Bronchial smooth muscle cell (primary cell): ENCODE measurements at places on chromosomes 11 and 22. TPM values are rescaled to one million over a fixed set of nuclear protein-coding genes. Genes with fewer than 3 reads are reported as not detected.

Gene KRTAP5-11
- not detected in 2 replicates for total RNA-seq

Gene L3MBTL2
- 15.9 and 20.4 TPM in 2 replicates for total RNA-seq

Gene SCN4B
- total RNA-seq, result under 0.01 and 0.43 TPM in 2 replicates

Gene SLC25A45
- 0.77 and 0.95 TPM in 2 replicates for total RNA-seq

Gene ST3GAL4
- 30.3 and 64.6 TPM in 2 replicates for total RNA-seq

Gene ZFP91
- 17.3 and 28.8 TPM in 2 replicates for total RNA-seq

Gene SCN2B
- total RNA-seq, result 0.16 and 0.43 TPM in 2 replicates

Gene ZC3H12C
- 6.0 and 8.5 TPM in 2 replicates for total RNA-seq

Gene OR51E2
- under 0.01 TPM in 1 of 2 replicates, not detected in the other for total RNA-seq
